ENCODE measurements at places on chromosomes 6 and 20.

GRCh38 chr6:170027647-170028043 lies 263.2 kb downstream of the DLL1 start:
- no peak for DNase-seq

DNA sequence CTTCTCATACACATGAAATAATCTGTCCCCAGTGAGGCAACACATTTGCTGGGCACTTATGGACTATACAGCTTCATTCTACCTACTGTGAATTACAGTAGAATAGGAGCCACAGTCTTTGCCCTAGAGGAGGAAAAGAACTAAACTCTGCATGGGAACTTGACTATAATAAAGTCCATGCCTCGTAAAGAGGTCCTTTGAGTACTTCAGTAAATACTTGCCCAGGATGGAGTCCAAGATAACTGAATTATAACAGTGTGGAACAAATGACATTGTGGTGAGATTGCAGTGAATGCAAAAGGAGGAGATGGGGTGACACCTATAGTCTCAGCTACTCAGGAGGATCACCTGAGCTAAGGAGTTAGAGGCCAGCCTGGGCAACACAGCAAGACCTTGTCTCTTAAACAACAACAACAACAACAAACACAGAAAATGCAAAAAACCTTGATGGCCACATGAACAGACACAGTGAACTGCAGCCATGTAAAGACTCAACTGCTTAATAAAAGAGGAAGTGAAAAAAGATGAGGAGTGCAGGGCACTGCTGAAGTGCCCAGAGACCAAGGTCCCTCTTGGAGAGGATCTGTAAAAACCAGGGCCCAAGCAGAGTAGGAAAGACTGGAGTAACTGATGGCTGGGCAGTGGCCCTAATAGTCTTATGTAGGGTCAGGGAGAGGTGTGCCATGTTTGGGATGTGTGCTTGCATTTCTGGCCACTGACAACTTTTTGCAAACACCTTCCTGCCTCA lies 3.7 kb downstream of the MRPS18A start:
- peak; percentile 61 for DNase-seq

DNA sequence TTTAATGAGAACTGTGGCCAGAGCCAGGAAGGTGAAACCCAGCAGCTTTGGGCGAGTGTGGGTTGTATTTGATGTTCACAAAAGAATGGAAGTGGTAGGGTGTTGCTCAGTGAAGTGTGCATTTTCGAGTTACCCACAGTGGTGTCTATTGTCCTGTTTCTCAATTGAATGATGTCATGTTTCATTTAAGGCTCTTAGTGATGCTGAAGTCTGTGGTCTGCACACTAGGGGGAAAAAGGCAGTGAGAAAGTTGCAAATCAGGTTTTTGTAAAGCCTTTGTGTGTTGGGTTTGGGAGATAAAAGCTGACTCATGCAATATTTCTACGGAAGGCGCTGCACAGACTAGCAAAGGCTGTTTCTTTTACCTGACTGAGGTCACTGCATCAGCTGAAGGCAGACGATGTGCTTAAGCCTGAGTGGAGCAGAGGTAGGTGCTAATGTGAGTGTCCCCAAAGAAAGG lies 121.1 kb downstream of the PLEKHG1 start:
- peak; percentile 48 for DNase-seq

GRCh38 chr6:8020083-8020482 lies 44.1 kb downstream of the BLOC1S5 start:
- no peak for DNase-seq

- no peak for DNase-seq
Measured at GRCh38 chr6:57297505-57297904, 19.9 kb upstream of the PRIM2 start.

- DNase-seq = no peak
Measured at GRCh38 chr6:170236131-170236836, 54.6 kb downstream of the DLL1 start.

DNA sequence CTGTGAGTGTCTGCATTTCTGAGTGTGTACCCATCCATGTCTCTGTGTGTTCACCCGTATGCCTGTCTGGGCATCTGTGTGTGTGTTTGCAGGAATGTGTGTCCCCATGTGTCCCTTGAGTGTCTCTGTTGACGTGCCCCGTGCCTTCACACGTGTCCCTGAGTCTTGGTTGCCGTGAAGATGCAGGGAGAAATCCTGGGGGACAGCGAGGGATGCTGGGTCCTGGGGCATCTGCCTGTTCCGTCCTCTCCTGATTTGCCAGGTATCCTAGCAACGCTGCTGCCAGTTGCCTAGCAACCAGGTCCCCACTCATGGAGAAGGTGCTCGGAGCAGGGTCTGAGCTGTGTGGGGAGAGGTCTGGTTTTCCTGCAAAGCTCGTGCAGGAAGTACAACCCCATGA lies 6.0 kb upstream of the LKAAEAR1 start:
- no peak for DNase-seq

GRCh38 chr6:144482142-144482541 lies 197.0 kb downstream of the UTRN start:
- DNase-seq = peak; percentile 91

DNA sequence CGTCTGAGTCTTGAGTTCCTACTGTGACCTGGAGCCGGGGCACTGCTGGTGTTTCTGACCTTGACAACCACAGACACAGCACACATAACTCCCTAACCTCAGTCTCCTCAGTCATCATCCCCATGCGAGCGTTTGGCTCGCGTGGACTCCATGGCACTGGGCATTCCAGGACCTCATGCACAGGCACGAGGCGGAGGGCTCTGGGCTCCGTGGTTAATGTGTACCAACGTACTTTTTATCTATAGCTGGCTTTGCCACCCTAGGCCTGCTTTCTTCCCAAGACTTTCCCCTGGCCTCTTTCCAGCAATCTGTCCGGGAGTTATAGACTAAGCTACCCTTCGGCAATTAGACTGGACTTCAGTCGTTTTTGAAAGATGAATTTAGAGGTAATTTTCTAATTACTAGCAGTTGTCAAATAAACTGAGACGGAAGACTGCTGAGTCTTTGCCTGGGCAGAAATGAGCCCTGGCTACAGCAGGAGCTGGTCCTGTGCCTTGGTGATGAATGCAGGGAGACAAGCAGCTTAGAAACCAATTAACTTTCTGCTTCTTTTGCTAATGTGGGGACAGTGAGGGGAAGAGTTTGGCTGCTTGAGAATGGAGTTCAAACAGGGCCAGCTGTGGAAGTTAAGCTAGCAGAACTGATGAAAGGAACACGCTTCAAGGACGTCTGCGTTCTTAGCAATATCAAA lies 16.1 kb upstream of the CTCFL start:
- DNase-seq = no peak

GRCh38 chr6:35892482-35892881 lies 28.4 kb downstream of the SRPK1 start:
- no peak for DNase-seq

- no peak for DNase-seq
Measured at GRCh38 chr6:14283600-14284235, 166.1 kb downstream of the CD83 start.

GRCh38 chr6:53795702-53796450 lies 1.1 kb downstream of the LRRC1 start:
- DNase-seq = no peak

GRCh38 chr6:85754894-85755293 lies 112.2 kb upstream of the SYNCRIP start:
- DNase-seq = no peak

GRCh38 chr6:20024316-20024673 lies 187.1 kb downstream of the ID4 start:
- no peak for DNase-seq

DNA sequence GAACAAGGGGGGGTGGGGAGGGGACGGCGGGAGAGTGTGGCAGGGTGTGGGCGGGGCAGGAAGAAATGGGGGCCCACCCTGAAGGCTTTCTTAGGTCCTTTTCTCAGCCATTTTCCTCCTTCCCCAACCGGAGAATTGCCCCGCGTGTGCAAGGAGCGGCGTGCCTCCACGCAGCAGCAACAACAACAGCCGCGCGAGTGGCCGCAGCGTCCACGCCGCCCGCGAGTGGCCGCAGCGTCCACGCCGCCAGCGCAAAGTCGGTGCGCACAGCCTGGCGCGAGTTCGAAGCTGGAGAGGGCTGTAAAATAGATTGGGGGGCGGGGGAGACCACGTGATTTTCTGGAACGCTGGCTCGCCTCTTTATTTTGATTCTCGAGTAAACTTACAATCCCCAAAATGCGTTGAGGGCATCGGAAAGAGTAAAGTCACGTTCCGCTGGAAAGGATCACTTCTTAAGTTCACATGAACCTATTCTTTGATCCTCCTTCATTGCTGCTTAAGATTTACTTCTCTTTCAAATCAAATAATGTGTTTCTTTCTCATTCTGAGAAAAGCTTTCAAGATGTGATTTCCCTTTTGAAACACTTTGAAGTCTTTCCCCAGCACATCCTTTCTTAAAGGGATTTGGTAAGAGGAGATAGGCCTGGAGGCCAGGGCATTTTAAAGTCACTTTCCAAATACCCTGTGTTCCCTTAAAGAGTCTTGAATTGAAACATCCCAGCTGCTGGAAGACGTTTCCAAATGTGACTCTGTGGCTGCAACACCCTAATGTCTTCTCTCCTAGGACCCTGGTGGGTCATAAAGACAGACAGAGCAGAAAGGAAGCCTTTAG lies 66.7 kb upstream of the ZNF217 start:
- DNase-seq = no peak

GRCh38 chr6:91486200-91486599 lies 899.3 kb upstream of the MAP3K7 start:
- DNase-seq = no peak

- no peak for DNase-seq
Measured at GRCh38 chr6:37530297-37530696, 30.6 kb upstream of the CCDC167 start.

- no peak for DNase-seq
Measured at GRCh38 chr6:106766201-106766600, 136.8 kb downstream of the QRSL1 start.

- DNase-seq = peak; percentile 70
Measured at GRCh38 chr6:52503851-52504781, 72.7 kb downstream of the TRAM2 start.

- no peak for DNase-seq
Measured at GRCh38 chr6:44635486-44635885, 248.0 kb downstream of the CDC5L start.

GRCh38 chr6:98844244-98845210 lies 10.2 kb downstream of the POU3F2 start:
- no peak for DNase-seq

GRCh38 chr6:62272114-62272513 lies 13.9 kb downstream of the KHDRBS2 start:
- DNase-seq = no peak

- DNase-seq = no peak
Measured at GRCh38 chr20:49185071-49185761, 2.9 kb downstream of the STAU1 start.

DNA sequence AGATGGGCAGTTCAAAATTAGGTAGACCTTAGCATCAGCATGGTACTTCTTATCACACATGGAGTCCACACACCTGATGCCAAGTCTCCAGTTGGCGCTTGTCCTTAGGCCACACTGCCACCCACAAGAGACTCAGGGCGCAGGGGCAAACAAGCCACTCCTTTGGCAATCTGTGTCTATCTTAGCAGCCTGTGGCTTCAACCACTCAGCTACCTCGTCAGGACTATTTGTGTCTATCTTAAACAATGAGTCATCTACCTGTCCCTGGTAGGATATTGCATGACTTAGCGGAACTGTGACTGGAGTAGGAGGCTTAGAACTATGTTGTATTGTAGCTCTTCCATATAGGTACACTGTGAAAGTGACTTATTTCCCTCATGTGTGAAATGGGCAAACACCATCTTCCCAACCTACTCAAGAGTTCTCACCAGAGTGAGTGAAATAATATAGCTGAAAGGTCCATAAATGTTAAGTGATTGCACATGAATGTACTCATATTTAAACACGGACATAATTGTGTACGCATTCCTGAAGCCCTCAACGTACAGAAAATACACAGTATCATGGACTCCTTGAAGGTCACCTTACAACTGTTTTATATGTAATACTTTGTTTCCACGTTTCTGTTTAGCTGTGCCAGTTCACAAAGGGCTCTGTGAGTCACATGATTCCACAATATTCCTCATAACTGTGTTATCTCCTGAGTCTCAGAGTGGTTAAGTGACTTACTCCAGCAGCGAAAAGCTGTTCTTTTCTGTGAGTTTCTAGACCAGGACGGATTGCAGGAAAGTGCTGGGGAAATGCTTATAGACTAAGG lies 1.6 kb downstream of the TRIM27 start:
- peak; percentile 66 for DNase-seq

DNA sequence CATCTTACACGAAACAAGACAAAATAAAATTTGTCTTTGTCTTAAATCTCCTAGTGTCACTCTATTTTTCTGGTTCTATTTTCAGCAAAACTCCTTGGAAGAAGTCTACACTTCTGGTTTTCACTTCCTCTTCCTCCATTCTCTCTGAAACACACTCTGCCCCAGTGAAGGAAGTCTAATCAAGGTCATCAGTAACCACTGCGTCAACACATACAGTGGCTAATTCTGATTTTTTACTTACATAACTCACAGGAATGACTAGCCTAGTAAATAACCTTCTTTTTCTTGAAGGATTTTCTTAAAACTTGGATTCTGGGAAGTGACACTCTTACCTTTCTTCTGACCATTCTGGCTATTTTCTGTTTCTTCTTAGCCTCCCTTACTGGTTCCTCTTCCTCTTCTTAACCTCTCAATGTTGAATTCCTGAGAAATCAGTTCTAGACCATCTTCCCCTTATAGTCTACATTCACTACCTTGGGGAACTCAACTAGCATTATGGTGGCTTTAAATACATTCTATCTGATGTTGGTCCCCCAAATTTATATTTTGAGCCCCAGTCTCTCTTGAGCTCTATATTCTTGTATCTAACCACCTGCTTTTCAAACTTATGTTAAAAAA lies 37.5 kb downstream of the AIG1 start:
- peak; percentile 83 for DNase-seq

GRCh38 chr20:54688476-54688875 lies 213.1 kb downstream of the DOK5 start:
- no peak for DNase-seq

DNA sequence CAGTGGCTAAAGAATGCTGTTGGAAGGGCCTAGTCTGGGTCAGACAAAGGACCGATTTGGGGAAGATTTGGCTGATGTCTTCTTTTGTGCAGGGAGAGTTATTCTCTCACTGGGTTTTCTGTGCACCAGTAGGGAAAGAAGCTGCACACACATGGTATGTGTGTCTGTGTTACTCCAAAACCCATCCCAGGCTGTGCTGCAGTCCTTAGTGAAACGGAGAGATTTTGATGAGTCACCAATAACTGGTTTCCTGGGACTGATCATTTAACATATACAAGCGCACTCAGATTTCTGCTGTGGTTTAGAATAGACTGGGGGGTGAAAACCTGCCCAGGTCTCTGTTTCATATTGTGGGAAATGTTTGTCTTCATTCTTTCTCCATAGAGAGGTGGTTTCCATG lies 1049.8 kb downstream of the KIF16B start:
- DNase-seq = no peak

GRCh38 chr20:896501-897025 lies 19.6 kb downstream of the ANGPT4 start:
- DNase-seq = no peak

Data from OCI-M1 (cell line).